Breast epithelium (tissue), 4 donors: ENCODE measurements at places on chromosomes 3 and 15. TPM values are rescaled to one million over a fixed set of nuclear protein-coding genes. Genes with fewer than 3 reads are reported as not detected.
A peak's percentile ranks its signal among the peaks of the same experiment; 100 is the strongest.

Gene AQP9
- 1.8 TPM for total RNA-seq

Gene FBXW12
- total RNA-seq: 0.32 TPM

DNA sequence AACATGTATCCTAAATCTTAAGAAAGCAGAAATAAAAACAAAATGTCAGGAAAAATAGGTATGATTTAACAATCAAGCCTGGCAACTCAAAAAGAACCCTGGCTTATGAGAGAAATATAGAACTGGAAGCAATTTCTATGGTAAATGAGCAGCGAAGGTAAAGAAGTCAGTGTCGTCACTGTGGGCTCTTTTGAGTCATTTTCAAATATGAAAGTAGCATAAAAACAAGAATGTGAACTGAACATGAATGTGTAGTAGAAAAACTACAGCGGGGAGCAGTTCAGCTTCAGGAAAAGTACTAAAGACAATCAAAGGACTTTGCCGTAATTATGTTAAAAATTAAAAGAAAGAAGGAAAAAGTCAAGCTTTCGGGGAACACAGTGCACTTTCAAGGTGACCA is 17.5 kb downstream of the LSG1 start:
- DNase-seq: no peak

- DNase-seq: no peak
These were observed 110.8 kb upstream of the ATP11B start for GRCh38 chr3:182682263-182683241.

Gene DYNLT2B
- 14.1 TPM for total RNA-seq

DNA sequence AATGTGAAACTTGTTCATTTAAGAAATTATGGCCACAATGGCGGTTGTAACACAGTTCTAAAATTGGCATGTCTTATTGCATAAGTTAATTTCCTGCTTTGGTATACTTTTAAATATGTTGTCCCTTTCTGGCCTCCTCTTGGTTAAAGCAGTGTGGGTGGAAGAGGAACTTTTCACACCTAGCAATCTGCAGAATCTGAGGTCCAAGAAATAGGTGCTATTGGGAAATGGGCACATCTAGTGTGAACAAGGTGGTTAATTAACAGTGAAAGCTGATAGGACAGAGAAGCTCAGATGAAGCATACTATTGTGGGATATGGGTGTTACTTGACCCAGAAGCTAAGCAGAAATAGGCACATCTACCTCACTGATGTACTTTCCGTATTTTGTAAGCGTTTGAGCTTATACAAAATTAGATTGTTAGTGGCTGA is 10.6 kb downstream of the CMC1 start:
- no peak for DNase-seq

Gene IL1RAP
- 13.1 TPM for total RNA-seq

Gene HOMER2
- total RNA-seq: 6.1 TPM

GRCh38 chr15:63442080-63442479 is 60.4 kb upstream of the CA12 start:
- no peak for DNase-seq

DNA sequence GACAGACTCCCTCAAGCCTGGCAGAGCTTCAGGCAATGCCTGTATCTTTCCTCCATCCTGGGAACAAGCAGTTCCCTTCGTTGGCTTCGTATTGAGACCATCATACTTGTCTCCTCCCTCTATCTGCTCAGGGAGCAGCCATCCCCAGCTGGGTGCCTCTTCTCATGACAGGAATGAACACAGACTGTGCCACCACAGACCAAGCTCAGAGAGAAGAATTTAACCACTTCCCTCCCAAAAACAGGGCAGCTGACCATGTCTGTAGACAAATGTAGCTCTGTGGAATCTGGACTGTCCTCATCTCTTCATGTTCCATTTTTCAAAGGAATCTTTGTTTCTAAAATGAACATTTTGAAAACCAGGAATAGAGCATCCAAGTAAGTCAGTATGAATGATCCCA is 245.4 kb downstream of the ERC2 start:
- no peak for DNase-seq

DNA sequence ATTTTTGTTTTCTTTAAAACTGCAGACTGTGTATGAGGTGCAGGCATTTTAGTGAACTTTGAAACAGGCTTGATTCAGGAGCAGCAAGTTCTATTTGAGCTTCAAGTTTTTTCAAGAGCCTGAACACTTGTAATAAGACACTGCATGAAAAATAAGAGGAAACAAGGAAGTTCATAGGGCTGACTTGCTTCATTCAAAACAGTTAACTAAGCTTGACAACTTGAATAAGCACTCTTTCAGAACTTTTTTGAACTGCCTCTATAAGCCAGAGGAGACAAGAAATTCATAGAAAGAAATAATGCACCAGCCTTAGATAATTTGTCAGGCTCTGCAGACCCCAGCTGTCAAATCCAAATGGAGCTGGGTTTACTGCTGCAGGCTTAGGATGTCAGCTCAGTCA is 130.2 kb downstream of the SSR3 start:
- DNase-seq: no peak

GRCh38 chr15:91950631-91951329 is 97.3 kb downstream of the SLCO3A1 start:
- no peak for DNase-seq

DNA sequence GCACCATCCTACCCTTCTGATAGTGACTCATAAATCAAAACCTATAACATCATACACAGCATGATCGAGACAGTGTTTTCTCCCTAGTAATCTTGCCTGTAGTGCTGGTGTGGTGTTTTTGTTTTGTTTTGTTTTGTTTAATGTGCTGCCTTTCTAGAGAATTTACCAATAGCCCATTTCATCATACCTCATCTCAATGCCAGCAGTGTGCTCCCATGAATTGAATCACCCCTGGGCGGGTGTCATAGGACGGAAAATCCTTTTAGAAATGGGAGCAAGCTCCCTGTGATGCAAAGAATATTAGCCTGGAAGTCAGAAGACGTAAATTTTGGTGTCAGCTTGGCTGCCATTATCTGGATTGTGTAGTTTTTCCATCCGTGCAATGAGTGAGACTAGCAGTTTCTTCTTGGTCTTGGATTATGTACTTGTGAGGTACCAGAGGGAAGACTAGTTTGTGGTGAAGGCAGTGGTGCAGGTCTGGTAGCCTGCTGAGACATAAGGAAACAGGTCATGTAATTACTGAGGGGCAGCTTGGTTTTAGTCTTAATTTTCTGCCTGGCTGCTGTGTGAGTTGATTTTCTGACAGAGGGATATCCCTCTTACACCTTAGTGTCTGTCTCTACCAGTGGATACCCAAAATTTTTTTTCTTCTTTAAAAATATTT is 29.9 kb downstream of the IGSF10 start:
- no peak for DNase-seq

- DNase-seq: no peak
These were observed 898.7 kb downstream of the NSUN3 start for GRCh38 chr3:94961423-94962100.

- no peak for DNase-seq
These were observed 660 bp upstream of the RTF1 start for GRCh38 chr15:41416128-41416741.

DNA sequence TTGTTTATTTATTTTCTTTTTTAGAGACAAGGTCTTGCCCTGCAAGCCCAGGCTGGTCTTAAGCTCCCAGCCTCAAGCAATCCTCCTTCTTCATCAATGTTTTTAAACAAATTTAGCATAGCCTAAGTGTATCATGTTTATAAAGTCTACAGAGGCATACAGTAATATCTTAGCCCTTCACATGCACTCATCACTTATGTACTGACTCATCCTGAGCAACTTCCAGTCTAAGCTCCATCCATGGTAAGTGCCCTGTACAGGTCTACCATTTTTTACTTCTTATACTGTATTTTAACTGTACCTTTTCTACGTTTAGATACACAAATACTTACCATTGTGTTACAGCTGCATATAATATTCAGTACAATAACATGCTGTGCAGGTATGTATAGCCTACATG is 860.0 kb downstream of the FHIT start:
- DNase-seq: no peak

- DNase-seq: no peak
These were observed 54.7 kb upstream of the CNOT10 start for GRCh38 chr3:32630266-32630665.

GRCh38 chr3:48492461-48493202 is 11.3 kb downstream of the SHISA5 start:
- DNase-seq: no peak

Gene ACKR2
- total RNA-seq: 15.8 TPM

GRCh38 chr15:39937696-39938095 is 3.8 kb downstream of the EIF2AK4 start:
- no peak for DNase-seq

- DNase-seq: no peak
These were observed 49.1 kb downstream of the MYO9A start for GRCh38 chr15:72068856-72069255.

GRCh38 chr3:191100516-191100915 is 98.5 kb upstream of the OSTN start:
- DNase-seq: no peak

GRCh38 chr3:14553871-14554270 is 13.7 kb upstream of the GRIP2 start:
- no peak for DNase-seq

GRCh38 chr15:89089316-89090230 is 1.3 kb downstream of the ABHD2 start:
- no peak for DNase-seq

DNA sequence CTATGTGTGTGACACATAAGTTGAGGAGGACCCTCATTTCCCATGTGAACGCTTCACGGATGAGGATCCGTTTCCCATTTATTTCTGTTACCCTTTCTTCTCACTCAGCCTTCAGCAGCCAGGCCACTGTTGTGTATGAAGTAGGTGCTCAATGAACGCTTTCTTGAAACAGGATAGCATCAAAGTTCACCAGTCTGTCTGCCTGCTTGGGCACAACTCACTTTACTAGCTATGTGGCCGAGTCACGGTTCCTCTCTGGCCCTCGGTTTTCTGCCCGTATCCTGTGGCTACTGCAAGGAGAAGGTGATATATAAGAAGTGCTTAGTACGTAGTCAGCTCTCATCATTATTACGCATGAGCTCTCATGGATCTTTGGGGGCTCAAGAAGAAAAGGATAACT is 22.4 kb downstream of the ACSBG1 start:
- DNase-seq: peak; percentile 17

- DNase-seq: no peak
These were observed 608.2 kb upstream of the CCDC54 start for GRCh38 chr3:106768941-106769480.

GRCh38 chr3:152060701-152061100 is 187.3 kb downstream of the SUCNR1 start:
- DNase-seq: no peak

Gene ROPN1
- not detected for total RNA-seq

GRCh38 chr3:5251196-5251583 is 63.7 kb downstream of the EDEM1 start:
- DNase-seq: no peak

DNA sequence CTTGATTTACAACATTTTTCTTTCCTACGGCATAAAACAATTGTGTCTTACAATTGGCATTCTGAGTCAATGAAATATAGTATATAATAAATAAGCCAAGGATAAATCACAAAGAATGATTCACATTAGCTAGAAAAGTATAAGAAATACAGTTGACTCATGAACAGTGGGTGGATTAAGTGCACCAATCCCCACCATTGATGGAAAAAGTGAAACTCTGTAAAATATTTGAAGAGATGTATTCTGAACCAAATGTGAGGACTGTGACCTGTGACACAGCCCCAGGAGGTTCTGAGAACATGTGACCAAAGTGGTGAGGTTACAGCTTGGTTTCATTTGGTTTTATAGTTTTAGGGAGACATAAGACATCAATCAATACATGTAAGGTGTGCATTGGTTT is 227.5 kb downstream of the ALCAM start:
- no peak for DNase-seq

DNA sequence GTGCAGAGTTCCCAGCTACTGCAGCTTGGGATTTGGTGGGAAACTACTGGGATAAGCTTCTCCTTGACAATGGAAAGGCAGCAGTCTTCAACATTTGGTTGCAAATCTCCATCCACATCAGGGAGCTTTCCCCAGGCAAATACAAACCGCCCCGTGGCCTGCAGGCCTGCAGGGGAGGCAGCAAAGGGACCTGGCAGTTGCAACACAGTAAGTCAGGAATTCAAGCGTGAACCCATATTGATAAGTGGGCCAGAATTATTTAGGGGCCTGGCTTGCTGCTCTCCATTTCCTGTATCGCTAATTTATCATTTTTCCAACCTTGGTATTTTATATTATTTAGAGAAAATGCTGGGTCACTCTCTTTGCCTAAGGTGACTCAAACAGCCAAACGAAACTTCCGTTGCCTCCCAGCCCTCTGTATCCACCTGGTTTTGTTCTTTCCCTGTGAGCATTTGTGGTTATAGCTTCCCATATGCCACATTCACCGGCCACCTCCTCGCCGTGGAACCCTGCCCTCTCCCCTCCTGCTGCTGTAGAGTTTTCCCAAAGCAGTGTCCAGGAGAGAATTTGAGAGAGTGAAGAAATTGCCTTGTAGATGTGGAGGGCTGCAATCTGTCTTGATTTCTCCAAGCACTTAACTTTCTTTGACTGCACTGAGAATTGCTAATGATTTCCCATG is 34.8 kb downstream of the B3GALNT1 start:
- no peak for DNase-seq

GRCh38 chr3:32453346-32453745 is 49.3 kb downstream of the CMTM6 start:
- no peak for DNase-seq

DNA sequence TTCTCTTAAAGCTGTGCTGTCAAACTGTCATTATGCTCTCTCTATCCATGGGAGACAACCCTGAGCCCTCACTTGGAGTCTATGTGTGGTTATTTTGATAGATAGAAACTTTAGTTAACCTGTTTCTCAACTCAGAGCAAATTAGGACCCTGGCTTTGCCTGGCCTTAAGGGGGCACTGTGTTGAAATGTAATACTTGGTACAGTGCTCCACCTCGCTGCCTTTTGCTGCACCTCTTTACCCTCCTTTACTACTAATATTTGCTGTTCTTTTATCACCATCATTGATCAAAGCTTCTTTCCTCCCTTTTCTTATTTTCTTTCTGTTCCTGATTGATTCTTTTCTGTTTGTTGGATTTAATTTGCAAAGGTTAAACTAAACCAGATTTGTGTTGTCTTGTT is 34.3 kb downstream of the STT3B start:
- DNase-seq: no peak

Gene CCDC80
- total RNA-seq: 38.7 TPM

Gene DUOX1
- total RNA-seq: 0.80 TPM
